ENCODE measurements at places on chromosomes 5 and 9. TPM values are rescaled to one million over a fixed set of nuclear protein-coding genes. Genes with fewer than 3 reads are reported as not detected.

Gene OBP2B
- total RNA-seq, result not detected

DNA sequence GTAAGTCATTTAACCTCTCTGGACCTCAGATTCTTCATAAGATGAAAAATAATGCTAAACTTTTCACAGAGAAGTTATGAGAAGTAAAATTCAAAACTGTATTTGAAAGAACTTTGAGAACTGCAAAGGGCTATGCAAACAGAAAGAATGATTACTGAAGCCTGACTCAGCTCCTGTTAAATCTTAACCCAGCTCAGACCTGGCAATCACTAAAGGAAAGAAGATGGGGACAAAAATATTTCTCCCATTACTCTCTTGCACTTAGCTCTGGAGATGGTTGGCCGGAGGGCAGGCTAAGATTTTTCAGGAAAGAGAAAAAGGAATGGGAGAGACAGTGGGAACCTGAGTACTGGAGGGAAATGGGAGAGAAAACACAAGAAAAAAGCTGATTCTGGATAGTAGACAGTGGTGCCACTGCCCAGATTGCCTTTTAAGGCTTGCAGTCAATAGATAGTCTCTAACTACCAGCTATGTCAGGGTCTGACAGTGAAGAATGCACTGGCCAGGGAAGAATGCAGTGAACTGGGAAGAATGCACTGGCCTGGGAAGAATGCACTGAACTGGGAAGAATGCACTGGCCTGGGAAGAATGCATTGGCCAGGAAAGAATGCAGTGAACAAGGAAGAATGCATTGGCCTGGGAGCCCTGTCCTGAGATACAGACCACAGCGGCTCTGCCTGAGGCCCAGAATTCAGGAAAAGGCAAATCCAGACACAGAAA, 25.2 kb upstream of the CEMIP2 start:
- no peak for DNase-seq

DNA sequence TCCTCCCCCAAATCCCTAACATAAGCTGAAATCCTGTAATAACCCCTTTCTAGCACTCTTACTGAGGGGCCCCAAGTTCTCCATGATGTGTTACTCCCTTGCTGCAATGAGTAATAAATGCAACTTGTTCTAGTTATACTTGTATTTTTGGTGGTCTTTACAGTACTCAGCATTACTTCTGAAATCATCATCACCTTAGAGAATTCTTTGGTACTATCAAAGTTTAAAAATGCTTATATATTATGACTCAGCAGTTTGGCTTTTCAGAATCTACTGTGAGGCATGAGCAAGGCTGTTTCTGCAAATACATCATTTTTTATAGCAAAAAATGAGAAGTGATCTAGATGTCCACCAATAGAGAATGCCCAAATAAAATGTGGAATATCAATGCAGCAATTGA, 20.7 kb upstream of the ROPN1L start:
- DNase-seq, result no peak

Gene PCDHGB7
- total RNA-seq, result 16.1 TPM

GRCh38 chr9:2043881-2044462, 28.8 kb downstream of the SMARCA2 start:
- no peak for DNase-seq

Gene SLC28A3
- total RNA-seq, result not detected

- no peak for DNase-seq
Measured at GRCh38 chr9:127721391-127721821, 5.5 kb downstream of the TTC16 start.

DNA sequence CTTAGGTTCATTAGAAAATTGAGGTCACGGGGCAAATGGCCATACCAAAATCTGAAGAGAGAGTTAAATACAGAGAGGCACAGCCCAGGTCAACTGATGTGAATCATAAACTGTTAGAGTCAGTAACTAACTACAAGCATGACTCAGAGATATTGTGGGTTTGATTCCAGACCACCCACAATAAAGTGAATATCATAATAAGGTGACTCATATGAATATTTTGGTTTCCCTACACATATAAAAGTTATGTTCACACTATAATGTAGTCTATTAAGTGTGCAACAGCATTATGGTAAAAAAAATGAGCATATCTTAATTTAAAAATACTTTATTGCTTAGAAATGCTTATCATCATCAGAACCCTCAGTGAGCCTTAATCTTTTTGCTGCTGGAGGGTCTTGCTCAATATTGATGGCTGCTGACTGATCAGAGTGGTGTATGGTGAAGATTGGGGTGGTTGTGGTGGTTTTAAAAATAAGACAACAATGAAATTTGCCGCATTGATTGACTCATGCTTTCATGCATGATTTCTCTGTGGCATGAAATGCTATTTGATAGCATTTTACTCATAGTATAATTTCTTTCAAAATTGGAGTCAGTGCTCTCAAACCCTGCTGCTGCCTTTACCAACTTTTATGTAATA, 53.1 kb upstream of the EDIL3 start:
- DNase-seq, result no peak

- no peak for DNase-seq
Measured at GRCh38 chr9:35741740-35742139, 7.3 kb downstream of the GBA2 start.

Gene GALNT12
- total RNA-seq, result 15.3 TPM

GRCh38 chr9:134146774-134147493, 11.1 kb downstream of the WDR5 start:
- no peak for DNase-seq

Gene GARIN3
- not detected for total RNA-seq

Gene TSSK1B
- total RNA-seq, result not detected

Gene SYK
- 10.0 TPM for total RNA-seq

- DNase-seq, result no peak
Measured at GRCh38 chr5:58875599-58875998, 292.7 kb downstream of the RAB3C start.

Gene GCNT4
- 1.4 TPM for total RNA-seq
